ENCODE measurements at places on chromosomes 3 and 15. TPM values are rescaled to one million over a fixed set of nuclear protein-coding genes. Genes with fewer than 3 reads are reported as not detected.

GRCh38 chr3:111819927-111820326 lies 39.1 kb upstream of the PHLDB2 start:
- DNase-seq = no peak

DNA sequence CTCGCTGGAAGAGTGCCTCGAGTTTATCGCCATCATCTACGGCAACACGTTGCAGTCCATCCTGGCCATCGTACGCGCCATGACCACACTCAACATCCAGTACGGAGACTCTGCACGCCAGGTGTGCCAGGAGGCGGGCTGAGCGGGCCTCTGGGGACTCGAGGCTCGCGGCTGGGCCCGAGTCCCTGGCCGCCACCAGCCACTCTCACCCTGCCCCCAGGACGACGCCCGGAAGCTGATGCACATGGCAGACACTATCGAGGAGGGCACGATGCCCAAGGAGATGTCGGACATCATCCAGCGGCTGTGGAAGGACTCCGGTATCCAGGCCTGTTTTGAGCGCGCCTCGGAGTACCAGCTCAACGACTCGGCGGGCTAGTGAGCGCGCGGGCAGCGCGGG lies 1.9 kb downstream of the GNAT1 start:
- no peak for DNase-seq

GCNT3 gene
- total RNA-seq = 0.14 TPM

DNA sequence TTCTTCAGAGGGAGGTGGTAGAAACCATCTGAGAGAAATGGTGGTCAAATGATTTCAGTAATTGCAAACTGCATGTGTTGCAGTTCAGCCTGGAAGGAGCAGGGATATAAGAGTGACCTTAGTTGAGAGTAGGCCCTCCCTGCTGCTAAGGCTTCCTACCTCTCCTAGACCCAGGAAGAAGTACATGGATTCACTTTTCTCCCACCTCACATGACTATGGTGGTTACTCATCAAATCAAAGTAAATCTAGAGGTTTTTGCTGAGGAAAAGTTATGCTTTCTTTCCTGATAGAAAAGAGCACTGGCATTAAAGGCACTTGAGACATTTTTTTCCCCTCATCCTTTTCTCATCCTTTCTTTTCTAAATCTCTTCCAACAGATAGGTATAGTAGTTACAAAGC lies 43.2 kb upstream of the LEKR1 start:
- no peak for DNase-seq

- no peak for DNase-seq
These were observed 49.4 kb upstream of the SYNPR start for GRCh38 chr3:63228677-63229076.

DNA sequence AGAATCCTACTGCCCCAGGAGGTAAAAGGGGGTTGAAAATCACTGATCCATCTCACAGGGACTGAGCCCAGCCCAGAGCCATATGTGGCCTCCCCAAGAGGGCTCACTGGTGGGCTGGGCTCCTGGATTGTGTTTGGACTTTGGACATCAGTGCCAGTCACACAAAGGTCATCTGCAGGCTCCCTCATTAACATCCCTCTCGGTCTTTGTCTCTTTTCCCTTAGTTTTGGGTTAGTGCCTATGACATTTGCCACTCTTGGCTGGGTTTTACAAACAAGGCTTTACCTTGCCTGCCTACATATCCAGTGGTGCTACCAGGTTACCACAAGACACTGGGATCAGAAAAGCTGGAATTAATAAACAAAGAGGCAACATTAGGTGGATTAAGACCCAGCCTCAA lies 27.9 kb downstream of the IFT122 start:
- DNase-seq = no peak

DNA sequence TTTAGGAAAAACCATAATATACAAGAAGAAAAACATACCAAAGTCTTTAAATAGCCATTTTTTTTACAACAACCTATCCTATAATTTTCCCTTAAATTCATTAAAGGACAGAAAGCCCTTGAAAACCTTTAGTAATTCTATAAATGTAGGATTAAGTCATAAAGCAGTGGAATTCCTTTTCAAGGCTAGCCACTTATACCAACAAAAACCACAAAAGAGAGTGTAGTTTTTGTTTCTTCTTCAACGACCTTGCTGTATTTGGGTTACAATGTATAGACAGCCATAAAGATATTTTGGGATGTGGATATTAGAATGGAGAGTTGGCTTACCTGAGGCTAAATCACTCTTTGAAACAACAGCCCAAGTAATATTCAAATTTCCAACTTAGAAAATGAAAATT lies 296.6 kb upstream of the CDIN1 start:
- no peak for DNase-seq

DNA sequence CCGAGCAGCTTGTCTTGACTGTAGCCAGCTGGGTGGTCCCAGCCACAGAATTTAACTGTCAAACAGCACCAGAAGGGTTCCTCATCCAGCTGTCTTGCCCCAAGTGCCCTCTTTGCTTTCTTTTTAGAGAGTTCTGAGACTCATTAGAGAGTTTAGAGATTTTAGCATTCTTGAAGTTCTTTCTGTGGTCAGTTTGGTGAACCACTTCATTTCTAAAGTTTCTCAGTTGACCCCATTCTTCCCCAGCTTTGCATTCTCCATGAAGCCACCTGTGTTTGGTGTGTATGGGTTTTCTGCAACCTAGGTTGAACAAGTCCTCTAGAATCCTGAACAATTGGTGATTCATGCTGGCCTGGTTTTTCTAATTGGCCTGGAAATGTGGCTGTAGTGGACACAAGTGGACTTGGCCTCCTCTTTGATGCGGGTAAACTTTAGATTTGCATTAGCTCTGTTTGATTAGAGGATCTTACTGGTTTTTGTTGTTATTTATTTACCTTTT lies 33.7 kb downstream of the FLNB start:
- no peak for DNase-seq

GRCh38 chr3:158528076-158528674 lies 42.8 kb upstream of the MLF1 start:
- DNase-seq = no peak

- DNase-seq = no peak
These were observed 20.1 kb downstream of the IFT57 start for GRCh38 chr3:108202080-108202479.

MORC1 gene
- total RNA-seq = not detected

- DNase-seq = no peak
These were observed 52.0 kb downstream of the DZIP1L start for GRCh38 chr3:138063416-138063815.

DNA sequence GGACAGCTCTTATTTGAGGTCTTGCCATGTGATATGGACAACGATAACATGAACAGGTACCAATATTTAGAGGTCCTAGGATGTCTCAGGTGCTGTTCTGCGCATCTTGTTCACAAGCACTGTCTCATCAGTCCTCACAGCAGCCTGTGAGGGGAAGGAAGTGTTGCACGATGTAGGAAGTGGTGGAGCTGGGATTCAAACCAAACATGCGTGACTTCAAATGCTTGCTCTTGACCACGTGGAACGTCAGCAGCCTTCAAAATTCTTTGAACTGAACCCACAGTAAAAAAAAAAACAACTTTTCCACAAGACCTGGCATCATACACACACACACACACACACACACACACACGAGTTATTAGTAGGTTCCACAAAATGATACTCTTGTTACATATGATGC lies 153.4 kb upstream of the SMAD3 start:
- no peak for DNase-seq

DNA sequence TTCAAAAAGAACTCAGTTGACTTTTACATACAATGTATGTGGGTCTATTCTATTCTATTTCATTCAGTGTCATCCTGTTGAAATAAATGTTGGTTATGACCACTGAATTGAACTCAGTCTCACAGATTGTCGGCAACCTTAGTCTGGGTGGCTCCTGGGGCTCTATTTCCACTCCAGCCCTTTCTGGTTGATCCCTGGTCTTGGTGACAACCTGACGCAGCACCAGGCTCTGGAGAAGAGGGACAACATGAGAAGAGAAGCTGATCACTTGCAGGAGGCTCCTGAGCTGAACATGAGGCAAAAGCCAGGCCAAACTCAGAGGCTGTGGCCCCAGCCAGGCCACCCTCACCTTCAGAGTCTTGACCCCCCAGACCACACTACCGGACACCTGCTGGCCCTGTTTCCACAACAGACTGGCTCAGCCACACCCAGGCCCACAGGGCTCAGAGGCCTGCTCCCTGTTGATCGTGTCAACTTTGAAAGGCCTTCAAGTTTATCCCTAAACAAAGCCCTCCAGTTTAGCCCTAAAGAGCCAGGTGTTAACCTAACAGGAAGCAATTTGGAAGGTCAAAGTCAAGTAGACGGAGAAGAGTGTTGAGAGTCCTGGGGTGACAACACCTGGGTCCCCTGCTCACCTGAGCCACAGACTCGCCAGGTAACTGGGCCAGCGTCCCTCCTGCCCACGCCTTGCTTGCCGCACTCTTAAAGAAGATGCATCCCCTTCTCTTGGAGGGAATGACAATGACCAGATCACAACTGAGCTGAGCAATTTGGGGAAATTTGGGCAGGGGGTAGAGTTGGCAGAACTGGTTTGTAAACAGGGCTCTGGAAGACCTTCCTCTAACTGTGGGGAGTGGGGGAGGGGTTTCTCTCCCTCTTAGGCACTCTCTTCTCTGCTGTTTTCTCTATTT lies 15.4 kb upstream of the MUC20 start:
- DNase-seq = no peak

CP gene
- total RNA-seq = 6.2 TPM

DIPK2A gene
- total RNA-seq = 8.4 TPM

CX3CR1 gene
- total RNA-seq = 0.82 TPM

DNA sequence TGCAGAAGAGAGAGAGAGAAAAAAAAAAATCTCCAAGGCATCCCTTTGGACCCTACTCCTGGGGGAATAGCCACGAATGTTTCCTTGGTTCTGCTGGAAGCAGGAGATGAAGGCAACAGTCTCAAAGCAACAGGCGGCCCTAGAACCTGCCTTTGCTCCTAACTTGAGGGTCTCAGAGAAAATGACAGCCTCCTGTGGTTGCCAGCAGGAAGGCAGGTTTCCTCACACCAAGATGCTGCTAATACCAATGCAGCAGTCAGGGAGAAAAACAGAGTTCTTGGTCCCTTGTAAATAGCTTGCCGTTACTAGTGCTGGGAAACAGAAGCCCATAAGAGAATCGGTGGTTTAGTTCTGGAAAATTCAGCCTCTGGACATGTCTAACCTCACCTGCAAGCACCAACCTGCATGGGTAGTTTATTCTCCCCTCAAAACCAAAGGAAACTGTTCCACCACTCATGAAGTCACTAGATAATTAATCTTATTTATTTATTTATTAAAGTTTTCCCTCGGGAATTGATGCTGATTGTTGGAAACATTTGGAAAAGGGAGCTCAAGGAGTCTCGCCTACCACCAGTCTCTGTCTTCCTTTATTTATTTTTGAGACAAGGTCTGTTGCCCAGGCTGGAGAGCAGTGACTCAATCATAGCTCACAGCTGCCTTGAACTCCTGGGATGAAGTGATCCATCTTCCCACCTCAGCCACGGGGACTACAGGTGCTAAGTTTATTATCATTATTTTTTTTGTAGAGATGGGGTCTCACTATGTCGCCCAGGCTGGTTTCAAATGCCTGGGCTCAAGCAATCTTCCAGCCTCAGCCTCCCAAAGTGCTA lies 883 bp upstream of the FRMD4B start:
- no peak for DNase-seq

- no peak for DNase-seq
These were observed 73.0 kb upstream of the FRMD4B start for GRCh38 chr3:69458803-69459365.
